ENCODE measurements at places on chromosomes 12 and 14. TPM values are rescaled to one million over a fixed set of nuclear protein-coding genes. Genes with fewer than 3 reads are reported as not detected.

SERPINA9 gene
- total RNA-seq, result not detected

PDE3A gene
- total RNA-seq, result 25.6 TPM

HOXC6 gene
- 3.9 TPM for total RNA-seq

LAG3 gene
- 0.13 TPM for total RNA-seq

KRT71 gene
- not detected for total RNA-seq

PPFIA2 gene
- total RNA-seq, result 0.16 TPM

AMIGO2 gene
- 146 TPM for total RNA-seq

Measured in mesangial cell (primary cell).